ENCODE measurements at places on chromosomes 2 and 18.

DNA sequence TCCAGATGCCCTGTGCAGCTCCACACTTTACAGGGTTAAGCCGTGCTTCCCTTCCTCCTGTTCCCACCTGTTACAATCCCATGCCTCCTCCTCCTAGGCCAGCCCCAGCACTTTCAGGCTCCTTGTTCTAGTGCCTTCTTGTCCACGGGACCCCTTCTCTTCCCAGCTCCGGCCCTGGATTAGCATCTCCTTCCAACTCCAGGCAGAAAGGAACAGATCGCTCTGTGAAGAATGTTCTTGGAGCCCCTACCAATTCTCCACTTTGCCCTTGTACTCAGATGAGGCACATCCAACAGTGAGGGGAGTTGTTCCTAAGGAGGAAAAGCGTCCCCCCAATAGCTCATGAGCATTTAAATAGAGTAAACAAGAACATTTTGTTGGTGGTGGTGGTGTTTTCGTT, 72.7 kb downstream of the CABLES1 start:
- H3K27me3 ChIP-seq = peaks cover 33% of the 10 kb centered on the region
- H3K27ac ChIP-seq = no peak overlapping the region
- H3K36me3 ChIP-seq = peaks cover 7% of the 10 kb centered on the region
- no peak for DNase-seq

GRCh38 chr18:55582325-55582724, 5.7 kb downstream of the TCF4 start:
- H3K27me3 ChIP-seq = peaks cover 22% of the 10 kb centered on the region
- no peak overlapping the region for H3K4me3 ChIP-seq
- H3K36me3 ChIP-seq = peaks cover 1% of the 10 kb centered on the region
- H3K27ac ChIP-seq = no peak overlapping the region
- H3K4me1 ChIP-seq = peaks cover 14% of the 10 kb centered on the region

GRCh38 chr2:120842456-120843439, 107.1 kb downstream of the GLI2 start:
- no peak for DNase-seq
- H3K27ac ChIP-seq = no peak overlapping the region
- H3K27me3 ChIP-seq = no peaks in the 10 kb centered on the region

DNA sequence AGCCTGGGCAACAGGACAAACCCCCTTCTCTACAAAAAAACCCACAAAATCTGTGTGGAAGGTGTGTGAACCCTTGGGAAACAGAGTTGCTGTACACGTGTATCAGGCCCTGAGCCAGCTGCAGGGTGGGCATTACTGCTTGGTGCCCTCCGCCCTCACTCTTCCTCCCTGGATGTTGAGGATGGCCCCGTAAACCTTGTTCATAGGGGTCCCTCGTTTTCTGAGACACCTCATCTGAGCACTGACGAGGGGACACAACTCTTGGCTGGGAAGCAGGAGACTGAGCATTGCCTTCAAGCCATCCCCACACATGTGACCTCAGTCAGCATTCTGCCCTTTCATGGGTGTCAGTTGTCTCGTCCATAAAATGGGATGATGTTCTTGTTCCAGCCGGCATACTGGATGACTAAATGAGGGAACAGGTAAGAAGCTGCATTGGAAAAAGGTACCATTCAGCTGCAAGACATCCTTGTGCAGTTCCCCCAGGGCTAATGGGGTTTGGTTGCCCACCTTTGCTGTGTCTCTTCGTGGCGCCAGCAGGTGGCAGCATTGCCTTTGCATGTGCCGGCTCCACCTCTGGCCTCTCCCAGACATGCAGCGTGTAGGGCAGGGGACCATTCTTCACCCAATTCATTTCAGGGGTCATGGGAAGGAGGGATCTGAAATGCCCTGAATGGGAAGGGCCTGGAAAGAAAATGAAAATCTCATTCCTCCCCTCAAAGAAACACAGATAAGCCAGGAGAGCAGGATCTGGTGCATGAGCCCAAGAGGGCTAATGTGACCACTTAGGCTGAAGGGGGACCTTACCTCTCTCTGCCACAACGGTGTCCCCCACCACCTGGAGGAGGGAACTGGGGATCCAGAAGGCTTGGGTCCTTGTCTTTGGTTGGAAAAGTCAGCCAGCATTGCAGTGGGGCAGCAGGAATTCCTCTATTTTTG, 36.4 kb upstream of the HAAO start:
- H3K27me3 ChIP-seq = peaks cover 38% of the 10 kb centered on the region
- peak; percentile 76 for DNase-seq
- H3K27ac ChIP-seq = no peak overlapping the region
- no peak overlapping the region for H3K4me3 ChIP-seq
- H3K4me1 ChIP-seq = peaks cover 14% of the 10 kb centered on the region

DNA sequence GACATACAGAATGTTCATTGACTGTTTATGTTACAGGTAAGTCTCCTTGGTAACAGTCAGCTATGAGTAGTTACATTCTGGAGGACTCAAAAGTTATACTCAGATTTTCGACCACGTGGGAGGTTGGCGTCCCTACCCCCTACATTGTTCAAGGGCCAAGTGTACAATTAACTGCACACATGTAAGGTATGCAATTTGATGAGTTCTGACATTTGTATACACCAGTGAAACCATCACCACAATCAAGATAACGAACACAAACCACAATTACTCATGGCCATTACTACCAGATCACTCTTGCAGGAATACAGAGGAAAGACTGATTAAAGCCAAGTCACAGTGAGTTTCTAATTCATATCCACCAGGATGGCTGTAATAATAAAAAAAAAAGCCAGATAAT, 39.6 kb upstream of the LDLRAD4 start:
- no peak overlapping the region for H3K4me3 ChIP-seq
- DNase-seq = no peak
- H3K4me1 ChIP-seq = peaks cover 2% of the 10 kb centered on the region
- no peaks in the 10 kb centered on the region for H3K36me3 ChIP-seq
- no peak overlapping the region for H3K27ac ChIP-seq

- no peak for DNase-seq
- no peak overlapping the region for H3K27ac ChIP-seq
- H3K36me3 ChIP-seq = no peaks in the 10 kb centered on the region
- H3K27me3 ChIP-seq = no peaks in the 10 kb centered on the region
- H3K4me1 ChIP-seq = no peaks in the 10 kb centered on the region
- H3K4me3 ChIP-seq = no peak overlapping the region
These were observed 188.6 kb downstream of the LRP1B start for GRCh38 chr2:141942006-141942789.

All from activated naive CD4-positive, alpha-beta T cell treated with anti-CD3 and anti-CD28 coated beads, Interleukin-2, amount 10 ng/mL, durations not matched to agents 7 days and 5 days (primary cell).